ENCODE measurements at places on chromosomes 2 and 18.

DNA sequence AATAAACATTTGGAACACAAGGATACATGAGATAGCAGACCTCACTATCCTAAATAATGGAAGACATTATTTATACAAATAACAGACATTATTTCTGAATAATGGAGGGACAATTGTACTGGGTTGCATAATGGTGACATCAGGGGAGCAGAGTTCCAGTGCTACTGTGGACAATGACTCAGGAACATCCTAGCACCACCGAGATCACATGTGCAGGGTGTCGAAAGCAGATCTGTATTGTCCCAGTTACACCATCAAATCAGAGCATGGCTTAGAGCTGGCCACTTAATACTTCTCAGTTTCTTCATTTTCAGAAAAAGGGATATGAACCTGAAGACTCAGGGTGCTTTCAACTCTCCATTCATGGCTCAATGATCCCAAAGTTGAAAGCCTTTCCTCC lies 249.1 kb upstream of the RBMS1 start:
- DNase-seq = no peak

- no peak for DNase-seq
Observed at GRCh38 chr2:226378753-226379705, 420.6 kb downstream of the IRS1 start.

- no peak for DNase-seq
Observed at GRCh38 chr2:190477661-190478454, 56.7 kb downstream of the NEMP2 start.

GRCh38 chr2:241801611-241802420 lies 7.2 kb upstream of the NEU4 start:
- DNase-seq = no peak

DNA sequence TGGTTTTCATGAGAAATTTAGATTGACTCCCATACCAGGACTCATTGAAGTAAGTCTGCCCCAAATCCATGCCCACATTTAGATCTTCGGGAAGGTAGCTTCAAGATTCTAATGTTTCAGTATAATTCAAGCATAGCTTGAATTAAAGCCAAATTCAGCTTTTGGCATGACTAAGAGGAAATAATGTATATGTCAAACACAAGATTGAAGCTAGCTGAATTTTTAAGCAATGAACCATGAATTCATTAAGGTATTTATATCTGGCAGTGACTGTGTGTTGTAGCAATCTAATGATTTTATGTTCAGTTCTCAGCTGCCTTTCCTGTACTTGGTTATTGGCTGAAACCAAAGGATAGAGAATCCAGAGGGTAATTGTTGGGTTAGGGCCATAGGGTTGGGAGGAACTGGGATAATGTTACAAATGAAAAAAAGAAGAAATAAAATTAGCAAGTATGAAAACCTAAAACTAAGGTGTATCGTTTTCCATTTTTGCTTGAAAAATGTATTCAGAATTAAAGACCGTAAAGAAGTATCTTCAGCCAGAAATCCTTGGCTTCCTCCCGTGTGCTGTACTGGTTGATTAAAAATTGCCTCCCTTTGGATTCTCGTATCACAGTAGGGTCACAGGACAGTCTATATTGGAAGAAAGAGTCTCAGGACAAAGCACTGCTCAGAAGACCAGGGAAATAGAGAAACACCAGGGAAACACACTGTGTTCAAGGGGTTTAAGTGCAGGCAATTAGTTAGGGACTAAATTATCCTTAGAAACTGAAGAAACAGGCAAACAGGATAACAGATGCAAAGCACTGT lies 119.0 kb upstream of the FN1 start:
- no peak for DNase-seq

DNA sequence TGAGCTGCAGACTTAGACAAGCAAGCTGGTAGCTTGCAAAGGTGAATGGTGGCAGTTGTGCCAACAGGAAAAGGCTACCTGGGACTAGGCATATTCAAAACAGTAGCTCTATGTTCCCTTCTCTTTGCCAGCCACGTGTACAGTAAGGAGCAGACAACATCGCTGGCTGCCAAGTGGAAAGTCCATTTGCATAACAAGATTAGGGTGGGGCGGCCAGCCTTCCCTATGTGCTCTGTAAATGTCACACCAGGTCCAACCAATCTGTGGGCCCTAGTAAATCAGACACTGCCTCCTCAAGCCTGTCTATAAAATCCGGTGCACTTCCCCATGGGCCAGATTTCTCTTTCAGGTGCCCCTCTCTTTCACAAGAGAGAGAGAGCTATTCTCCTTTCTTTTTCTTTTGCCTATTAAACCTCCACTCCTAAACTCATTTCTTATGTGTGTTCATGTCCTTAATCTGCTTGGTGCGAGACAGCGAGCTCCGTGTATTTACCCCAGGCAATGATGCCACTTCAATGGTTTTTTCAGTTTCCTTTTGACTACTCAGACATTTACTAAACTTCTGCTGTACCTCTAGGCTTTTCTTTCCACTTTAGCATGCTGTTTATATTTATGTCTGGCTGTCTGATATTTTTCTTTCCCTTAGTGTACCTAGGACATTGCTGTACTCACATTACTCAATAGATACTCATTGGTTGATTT lies 297.4 kb upstream of the GCFC2 start:
- no peak for DNase-seq

DNA sequence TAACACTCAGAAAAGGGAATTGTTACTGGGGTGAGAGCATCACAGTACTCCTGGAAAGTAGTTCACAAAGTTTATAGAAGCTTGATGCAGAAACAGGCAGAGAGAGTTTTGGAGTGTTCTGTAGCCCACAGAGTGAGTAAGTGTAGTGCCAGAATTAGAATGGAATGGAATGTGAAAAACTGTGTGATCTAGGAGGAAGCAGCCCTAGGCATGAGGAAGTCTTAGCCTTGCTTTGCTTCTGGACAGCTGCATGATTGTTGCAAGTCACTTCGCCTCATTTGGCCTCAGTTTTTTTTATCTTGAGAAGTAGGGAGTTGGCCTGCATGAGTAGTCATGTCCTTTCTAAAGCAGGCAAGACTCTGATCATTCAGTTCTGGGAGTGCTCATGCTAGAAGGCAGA lies 10.9 kb downstream of the SERPINB12 start:
- DNase-seq = no peak

GRCh38 chr2:120699292-120699691 lies 36.4 kb upstream of the GLI2 start:
- DNase-seq = no peak

- DNase-seq = no peak
Observed at GRCh38 chr2:118675531-118675930, 171.9 kb downstream of the EN1 start.

DNA sequence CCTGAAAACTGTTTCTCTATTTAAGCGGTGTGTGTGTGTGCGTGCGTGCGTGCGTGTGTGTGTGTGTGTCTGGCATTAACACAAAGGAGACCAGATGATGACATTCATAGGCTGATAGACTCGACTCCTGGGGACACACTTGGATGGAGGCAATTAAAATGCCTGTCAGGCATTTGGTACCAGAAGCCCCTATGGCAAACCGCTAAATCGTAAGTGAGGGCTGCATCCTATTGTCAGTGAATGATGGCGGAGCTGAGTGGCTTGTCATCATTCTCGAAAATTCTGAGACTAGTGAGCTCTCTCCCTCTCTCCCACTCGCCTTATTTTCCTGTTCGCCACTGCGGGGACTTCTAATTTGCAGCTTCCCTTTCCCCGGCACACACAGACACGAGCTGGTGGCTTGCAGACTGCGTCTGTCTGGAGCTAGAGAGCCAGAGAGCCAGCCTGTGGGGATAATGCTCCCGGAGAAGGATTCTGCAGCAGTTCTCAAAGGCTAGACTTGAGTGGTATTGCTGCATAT lies 155.4 kb downstream of the MAP2 start:
- DNase-seq = no peak

DNA sequence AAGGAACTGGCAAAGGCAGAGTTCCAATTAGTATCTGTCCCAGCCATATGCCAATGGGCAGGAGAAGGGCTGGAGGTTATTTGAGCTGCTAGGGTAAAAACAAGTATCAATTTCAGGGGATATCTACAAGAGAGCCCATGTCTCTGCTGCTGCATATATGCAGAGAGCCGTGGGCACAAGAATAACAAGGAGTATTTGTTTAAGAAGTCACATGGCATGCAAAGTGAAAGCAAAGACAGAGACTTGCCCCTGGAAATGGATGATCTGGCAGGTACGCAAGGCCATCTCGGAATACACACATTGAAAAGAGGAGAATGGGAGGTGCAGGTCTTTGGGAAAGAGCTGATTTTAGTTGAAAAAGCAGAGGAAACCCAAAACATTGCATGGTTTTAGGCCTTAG lies 170.6 kb downstream of the EVA1A start:
- no peak for DNase-seq

DNA sequence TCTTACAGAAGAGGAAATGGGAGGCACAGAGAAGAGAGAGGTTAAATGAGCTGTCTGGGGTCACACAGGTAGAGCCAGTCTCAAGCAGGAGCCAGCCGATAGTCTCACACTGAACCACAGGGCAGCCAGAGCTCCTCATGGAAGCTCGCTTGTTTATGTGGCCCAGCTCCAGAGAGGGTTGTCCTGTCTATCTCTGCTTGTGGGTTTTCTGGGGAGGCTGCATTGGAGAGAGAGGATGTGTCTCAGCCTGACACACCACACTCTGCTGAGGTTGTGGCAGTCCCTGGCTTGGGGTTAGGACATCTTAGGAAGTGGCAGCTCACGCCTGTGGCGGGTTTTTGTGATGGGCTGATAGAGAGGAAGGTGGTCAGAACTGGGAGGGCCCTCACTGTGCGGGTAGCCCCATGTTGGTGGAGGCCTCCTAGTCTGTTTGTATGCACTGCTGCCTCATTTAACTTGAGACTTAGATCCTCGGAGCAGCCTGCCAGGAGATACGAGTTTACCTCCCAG lies 52.3 kb downstream of the TCF7L1 start:
- no peak for DNase-seq

GRCh38 chr2:1591978-1592907 lies 152.1 kb downstream of the PXDN start:
- DNase-seq = no peak

DNA sequence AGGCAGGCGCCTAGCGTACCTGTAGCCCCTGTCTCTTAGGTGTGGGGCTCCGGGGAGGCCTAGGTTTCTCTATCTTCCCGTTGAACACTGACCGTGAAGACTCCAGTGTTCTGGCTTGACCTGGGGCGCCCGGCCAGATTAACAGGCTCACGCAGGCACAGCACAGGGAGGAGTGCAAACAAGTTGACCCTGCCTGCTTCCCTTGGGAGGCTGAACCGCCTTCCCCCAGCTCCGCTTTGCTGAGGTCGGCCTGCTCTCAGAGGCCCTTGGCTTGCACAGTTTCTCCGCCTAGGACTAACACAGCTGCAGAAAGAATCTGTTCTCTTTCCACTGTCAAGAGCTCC lies 567 bp downstream of the PCYOX1 start:
- no peak for DNase-seq

DNA sequence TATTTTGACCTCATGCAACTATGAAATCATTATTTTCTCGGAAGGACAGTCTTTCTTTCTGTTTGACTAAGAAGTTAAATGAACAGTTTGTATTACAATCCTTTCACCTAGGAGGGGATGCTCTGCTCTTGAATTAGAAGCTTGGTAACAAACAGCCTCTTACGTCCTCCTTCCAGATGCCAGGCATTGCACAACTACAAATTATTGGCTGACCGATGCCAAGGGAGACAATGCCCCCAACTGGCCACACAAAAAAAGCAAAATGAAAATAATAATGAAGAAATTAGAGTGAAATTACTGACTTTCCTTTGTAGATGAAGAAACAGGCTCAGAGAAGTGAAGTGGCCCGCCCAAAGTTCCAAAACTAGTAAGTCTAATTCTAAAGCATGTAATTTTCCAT lies 177.9 kb downstream of the CYRIA start:
- no peak for DNase-seq

GRCh38 chr2:37091873-37092272 lies 7.6 kb downstream of the GPATCH11 start:
- no peak for DNase-seq

- no peak for DNase-seq
Observed at GRCh38 chr2:239143858-239144712, 256.7 kb downstream of the HDAC4 start.

GRCh38 chr2:179886-180285 lies 83.9 kb downstream of the SH3YL1 start:
- DNase-seq = no peak

DNA sequence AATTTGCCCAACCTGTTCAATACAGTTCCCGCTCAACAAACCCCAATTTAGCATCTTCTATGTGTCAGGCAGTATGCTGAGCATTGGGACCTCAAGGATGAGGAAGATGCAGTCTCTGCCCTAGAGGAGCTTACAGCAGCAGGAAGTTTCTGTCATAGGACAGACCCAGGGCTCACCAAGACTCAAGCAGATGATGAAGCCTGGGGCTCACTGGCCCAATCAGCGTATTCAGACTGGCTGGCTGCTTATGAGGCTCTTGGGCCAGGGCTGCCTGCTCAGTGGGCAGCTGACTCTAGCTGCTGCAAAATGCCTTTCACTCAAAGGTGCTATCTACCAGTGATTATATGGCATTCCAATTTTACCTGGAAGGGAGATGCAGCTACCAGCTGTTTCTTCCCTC lies 2.1 kb downstream of the FAM178B start:
- no peak for DNase-seq

- no peak for DNase-seq
Observed at GRCh38 chr2:23606968-23607367, 222.0 kb downstream of the KLHL29 start.

GRCh38 chr2:51697095-51697494 lies 665.2 kb upstream of the NRXN1 start:
- no peak for DNase-seq

DNA sequence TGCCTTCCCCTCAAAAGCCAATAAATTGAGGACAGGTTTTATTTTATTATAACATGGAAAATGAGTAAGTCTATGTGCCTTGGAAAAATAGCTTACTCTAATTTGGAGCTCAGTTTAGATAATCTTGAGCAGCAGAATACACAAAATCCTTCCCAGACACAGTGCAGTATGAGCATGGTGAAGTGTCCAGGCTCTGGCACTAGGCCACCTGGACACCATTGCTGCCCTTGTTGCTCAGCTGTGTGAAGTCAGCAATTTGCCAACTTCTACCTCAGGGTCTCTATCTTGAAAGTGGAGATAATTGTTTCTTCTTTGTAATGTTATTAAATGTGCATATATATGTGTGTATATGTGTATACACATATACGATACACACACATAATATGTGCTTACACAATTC lies 104.9 kb upstream of the CAVIN2 start:
- no peak for DNase-seq

- DNase-seq = no peak
Observed at GRCh38 chr18:24368749-24369148, 28.9 kb downstream of the OSBPL1A start.

GRCh38 chr18:23619388-23619881 lies 33.1 kb upstream of the NPC1 start:
- no peak for DNase-seq

- DNase-seq = no peak
Observed at GRCh38 chr18:8814206-8814605, 108.8 kb downstream of the MTCL1 start.

- DNase-seq = no peak
Observed at GRCh38 chr2:55111570-55112228, 61.4 kb upstream of the RTN4 start.

Data from stimulated activated CD8-positive, alpha-beta memory T cell treated with anti-CD3 and anti-CD28 coated beads, Interleukin-15, amount 100 ng/mL, for 1 hour (primary cell).